ENCODE measurements at places on chromosomes 2 and 18. TPM values are rescaled to one million over a fixed set of nuclear protein-coding genes. Genes with fewer than 3 reads are reported as not detected.

Gene MGAT4A
- total RNA-seq, result 16.4 TPM

Gene BMP10
- 0.48 TPM for total RNA-seq

Gene TNFRSF11A
- 8.7 TPM for total RNA-seq

Gene OSR1
- total RNA-seq, result 8.9 TPM

Gene DSC1
- 19.3 TPM for total RNA-seq

Gene VAPA
- total RNA-seq, result 168 TPM

Gene IL36RN
- total RNA-seq, result 6.0 TPM

Gene KLHL14
- total RNA-seq, result 5.1 TPM

Gene TXNDC2
- 5.1 TPM for total RNA-seq

Gene SLC23A3
- not detected for total RNA-seq

Gene CD8A
- total RNA-seq, result 10.6 TPM

Gene HOXD8
- 8.7 TPM for total RNA-seq

Gene RIT2
- not detected for total RNA-seq

Gene NCKAP5
- total RNA-seq, result 7.9 TPM

Gene C18orf54
- total RNA-seq, result 7.0 TPM

Gene FTCDNL1
- 0.96 TPM for total RNA-seq

Gene TANC1
- 30.3 TPM for total RNA-seq

Gene ALPI
- 2.9 TPM for total RNA-seq

Gene WNT6
- total RNA-seq, result 3.9 TPM

Gene GCC2
- 75.6 TPM for total RNA-seq

Gene TEKT4
- total RNA-seq, result 1.9 TPM

Gene SERPINB3
- 0.96 TPM for total RNA-seq

Gene COMMD1
- total RNA-seq, result 47.2 TPM

Gene NPC1
- total RNA-seq, result 28.6 TPM

Gene UGT1A5
- total RNA-seq, result not detected

Gene ABCB11
- 7.9 TPM for total RNA-seq

Gene CD28
- 13.0 TPM for total RNA-seq

Gene MC2R
- total RNA-seq, result 12.3 TPM

Gene NEU4
- 0.72 TPM for total RNA-seq

Gene DSG2
- total RNA-seq, result 48.2 TPM

Measured in umbilical cord (tissue), 2 donors.